NCI-H2081 treated with DMSO at 0.1 percent for 48 hours (cell line): ENCODE measurements at places on chromosomes 3 and 15.
A peak's percentile ranks its signal among the peaks of the same experiment; 100 is the strongest.

DNA sequence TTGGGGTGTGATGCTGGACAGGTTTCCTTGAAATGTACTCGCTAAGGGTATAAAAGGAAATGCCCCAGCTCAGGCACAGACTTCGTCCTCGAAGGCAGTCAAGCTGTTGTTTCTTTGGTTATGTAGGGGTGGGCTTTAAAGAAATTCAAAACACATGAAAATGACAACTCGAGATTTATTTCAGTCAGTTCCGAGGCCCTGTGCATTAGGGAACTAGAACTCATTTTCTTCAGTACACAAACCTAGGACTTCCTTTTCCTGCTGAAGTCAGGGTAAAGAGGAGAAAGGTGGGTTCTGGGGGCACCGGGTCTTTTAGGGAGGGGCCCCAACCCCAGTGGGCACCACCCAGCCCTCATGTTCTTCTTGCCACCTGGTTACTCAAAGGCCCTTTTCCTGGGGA is 7.7 kb downstream of the CCR9 start:
- no peak for DNase-seq

DNA sequence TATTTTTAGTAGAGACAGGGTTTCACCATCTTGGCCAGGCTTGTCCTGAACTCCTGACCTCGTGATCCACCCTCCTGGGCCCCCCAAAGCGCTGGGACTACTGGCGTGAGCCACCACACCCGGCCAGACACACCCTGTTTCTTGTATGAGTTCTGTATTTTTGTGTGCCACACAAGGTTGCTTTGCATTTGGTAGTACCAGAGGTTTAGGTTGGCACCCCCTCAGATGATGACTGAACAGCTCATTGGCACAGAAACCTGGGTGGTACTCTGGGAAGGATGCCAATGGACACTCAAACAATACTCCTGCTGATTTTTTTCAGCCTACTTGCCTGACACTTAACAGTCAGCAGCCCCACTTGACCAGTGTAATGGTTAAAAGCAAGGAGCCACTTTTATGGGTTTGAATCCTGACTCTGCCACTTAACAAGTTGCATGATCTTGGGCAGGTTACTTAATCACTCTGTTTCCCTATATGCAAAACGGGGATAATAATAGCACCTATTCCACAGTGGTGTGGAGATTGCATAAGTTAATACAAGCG is 39.2 kb upstream of the BCL2A1 start:
- no peak for DNase-seq

DNA sequence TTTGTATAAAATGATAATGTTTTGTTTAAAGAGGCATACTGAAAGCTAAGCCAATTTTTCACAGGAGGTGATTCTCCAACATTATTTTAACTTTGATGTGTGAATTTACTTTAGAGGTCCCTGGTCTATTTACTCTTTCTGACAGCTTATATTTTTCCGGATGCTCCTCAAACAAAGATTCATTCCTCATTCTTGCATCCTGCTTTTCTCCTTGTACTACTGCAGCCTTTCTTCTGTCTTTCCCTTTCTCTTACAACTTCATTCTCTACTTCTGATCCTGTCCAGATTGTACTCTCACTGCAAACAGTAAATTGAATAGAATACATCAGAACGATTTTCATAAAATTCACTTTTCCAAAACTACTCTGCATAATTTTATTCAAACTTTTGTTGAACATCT is 5.1 kb downstream of the NPTN start:
- no peak for DNase-seq

GRCh38 chr3:133443649-133444422 is 44.0 kb downstream of the BFSP2 start:
- DNase-seq, result peak; percentile 93

DNA sequence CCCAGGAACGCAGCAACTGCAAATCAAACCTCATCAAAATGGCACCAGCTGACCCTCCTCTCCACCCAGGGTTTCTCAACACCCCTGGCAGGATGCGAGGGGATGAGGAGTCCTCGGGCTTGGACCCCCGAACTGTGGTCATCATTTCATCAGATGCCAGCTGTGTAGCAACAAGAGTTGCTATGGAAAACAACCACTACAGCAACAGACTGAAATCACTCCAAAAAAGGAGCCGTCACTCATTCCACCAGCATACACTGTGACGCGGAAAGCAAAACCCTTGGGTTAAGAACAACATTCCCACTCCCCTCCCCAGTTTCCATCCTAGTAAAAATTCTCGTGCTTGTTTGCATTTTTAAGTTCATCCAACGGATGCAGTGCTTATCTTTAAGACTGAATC is 40.1 kb downstream of the VGLL4 start:
- no peak for DNase-seq

GRCh38 chr3:57281715-57282114 is 10.8 kb downstream of the ASB14 start:
- no peak for DNase-seq

GRCh38 chr3:48240000-48240963 is 622 bp upstream of the ZNF589 start:
- DNase-seq, result no peak

GRCh38 chr3:54073386-54073785 is 49.0 kb upstream of the CACNA2D3 start:
- DNase-seq, result no peak

DNA sequence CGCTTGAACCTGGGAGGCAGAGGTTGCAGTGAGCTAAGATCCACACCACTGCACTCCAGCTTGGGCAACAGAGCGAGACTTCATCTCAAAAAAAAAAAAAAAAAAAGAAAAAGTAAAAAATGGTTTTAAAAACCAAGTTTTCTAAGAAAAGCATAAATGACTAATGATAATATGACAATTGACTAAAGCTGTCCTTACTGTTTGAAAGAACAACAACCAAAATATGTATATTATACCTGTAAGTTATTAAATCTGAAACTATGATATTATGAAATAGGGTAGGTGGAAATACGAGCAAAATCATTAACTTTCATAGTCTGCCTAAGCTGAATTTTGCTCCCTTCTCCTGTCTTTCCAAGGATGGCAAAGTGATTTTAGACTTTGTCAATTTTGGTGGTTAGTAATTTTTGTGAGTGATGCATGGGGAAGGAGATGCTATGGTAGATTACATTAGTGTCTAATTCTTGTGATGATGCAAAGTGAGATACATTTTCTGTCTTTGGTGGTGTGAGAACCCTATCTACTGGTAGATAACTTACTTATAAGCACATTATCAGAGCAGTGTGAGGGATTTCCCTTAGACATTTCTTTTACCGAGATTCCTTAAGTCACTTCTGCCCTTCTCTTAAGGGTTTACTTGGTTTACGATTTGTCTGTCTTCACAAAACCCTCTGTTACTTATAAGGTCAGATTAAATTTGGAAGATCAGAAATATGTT is 10.6 kb upstream of the CHD2 start:
- no peak for DNase-seq

- DNase-seq, result no peak
Measured at GRCh38 chr15:57675481-57676181, 30.9 kb upstream of the POLR2M start.

GRCh38 chr3:13282358-13282985 is 137.7 kb downstream of the NUP210 start:
- no peak for DNase-seq

DNA sequence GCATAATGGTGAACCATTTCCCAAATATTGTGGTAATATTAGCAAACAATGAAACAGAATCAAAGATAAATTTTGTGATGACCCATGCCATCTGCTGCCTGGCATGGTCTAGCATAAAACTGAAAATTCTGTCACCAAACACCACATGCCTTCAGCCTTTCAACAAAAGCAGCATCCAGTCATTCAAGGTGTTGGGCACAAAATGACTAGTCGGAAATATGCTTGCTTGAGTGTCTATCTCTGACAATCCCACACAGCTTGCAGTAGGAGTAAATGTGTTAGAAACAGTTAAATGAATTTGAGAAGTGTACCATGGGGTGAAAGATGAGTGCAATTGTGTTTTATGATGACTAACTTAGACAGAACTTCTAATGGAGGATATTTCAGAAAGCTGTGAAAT is 61.7 kb upstream of the CDIN1 start:
- DNase-seq, result no peak

- DNase-seq, result no peak
Measured at GRCh38 chr3:65448120-65448519, 590.6 kb downstream of the MAGI1 start.

GRCh38 chr3:76965122-76965725 is 74.7 kb upstream of the ROBO2 start:
- DNase-seq, result no peak

DNA sequence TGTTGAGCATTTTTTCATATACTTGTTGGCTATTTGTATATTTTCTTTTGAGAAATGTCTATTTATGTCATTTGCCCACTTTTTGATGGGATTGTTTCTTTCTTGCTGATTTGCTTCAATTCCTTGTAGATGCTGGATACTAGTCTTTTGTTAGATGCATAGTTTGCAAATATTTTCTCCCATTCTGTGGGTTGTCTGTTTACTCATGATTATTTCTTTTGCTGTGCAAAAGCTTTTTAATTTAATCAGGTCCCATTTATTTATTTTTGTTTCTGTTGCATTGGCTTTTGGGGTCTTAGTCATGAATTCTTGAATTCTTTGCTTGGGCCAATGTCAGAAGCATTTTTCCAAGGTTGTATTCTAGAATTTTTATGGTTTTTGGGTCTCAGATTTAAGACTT is 251.7 kb downstream of the WNT5A start:
- DNase-seq, result no peak

DNA sequence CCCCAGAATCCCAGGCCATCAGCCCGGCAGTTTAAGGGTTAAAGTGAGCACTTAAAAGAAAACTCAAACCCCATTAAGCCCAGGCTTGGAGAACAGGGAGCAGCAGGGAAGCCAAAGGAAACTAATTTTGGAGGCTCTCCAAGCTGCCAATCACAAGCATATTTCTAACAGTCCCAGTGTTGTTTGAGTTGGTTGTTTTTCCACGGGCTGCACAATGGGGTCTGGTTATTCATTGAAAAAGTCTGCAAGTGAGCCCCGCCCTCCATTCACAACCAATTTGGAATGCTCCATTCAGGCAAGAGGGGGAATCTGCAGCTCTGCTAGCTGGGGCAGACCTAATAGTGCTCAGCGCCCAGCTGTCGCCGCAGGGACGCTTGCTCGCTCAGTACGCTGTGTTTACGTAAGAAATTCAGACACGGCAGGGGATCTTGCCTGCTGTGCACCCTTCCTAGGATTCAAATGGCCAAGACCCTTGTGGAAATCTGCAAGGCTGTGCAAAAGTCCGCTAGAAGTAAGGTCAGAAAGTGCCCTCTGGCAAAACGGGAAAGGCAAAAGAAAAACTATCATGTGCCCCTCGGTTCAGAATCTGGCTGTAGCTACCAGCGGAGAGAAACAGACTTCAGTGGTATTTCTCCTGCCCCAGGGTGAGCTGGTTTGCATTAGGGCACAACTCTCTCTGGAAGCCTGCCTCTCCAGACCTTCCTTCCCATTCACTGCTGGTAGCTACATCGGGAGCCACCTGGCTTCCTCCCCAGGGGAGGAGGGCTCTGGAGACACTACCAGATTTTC is 11.0 kb downstream of the ETV5 start:
- DNase-seq, result peak; percentile 14

DNA sequence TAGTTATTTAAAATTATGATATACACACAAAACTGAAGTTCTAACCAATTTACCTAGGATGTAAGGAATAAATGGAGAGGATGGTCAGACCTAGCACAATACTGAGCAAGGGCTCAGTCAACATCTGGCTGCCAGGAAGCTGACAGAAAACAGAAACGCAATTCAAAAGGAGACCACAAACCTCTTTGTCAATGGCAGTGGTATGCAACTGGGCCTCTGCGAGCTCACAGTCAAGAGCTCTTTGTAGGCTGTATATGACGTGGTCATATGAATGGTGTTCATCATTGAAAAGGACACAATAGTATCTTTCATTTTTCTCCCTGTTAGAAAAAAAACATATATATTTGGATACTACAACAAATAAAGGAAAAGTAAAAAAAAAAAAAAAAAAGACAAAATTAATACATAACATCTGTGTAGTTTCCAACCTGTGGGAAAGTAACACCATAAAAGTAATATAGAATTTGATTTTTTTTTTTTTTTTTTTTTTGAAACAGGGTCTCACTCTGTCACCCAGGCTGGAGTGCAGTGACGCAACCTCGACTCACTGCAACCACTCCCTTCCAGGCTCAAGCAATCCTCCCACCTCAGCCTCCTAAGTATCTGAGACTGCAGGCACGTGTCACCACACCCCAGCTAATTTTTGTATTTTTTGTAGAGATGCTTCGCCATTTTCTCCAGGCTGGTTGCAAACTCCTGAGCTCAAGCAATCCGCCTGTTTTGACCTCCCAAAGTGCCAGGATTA is 37.9 kb downstream of the UBR1 start:
- no peak for DNase-seq

- DNase-seq, result no peak
Measured at GRCh38 chr3:123423806-123424205, 25.1 kb downstream of the ADCY5 start.

DNA sequence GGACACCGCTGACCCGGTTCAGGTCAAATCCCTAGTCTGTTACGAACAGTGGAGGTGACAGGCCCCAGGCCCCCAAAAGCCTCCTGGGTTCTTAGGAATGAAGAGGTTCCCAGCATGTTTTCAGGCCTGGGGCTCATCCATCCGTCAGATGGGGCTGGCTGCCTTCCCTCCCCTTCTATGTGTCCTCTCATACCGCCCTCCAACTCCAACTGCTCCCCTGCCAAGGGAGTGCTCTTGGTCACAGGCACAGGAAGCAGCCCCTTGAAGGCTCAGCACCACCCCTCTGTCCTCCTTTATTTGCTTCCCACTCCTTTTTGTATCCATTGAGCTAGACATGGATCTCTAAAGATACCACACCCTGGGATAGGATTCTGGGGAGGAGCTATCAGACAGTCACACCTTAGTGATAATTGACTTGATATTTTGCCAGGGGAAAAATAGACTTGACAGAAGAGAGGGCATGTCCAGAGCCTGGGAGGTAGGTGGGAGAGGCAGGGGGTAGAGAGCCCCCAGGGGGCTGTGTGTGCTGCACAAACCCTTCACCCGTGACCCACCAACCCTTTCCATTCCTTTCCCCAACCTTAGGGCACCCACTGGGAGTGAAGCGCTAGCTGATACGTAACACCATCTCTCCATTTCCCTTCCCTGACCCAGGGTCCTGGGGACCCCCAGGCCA is 10.7 kb upstream of the CSPG4 start:
- DNase-seq, result no peak

GRCh38 chr3:94967196-94967595 is 904.3 kb downstream of the NSUN3 start:
- DNase-seq, result no peak

GRCh38 chr3:42569593-42570142 is 12.1 kb downstream of the SEC22C start:
- no peak for DNase-seq

GRCh38 chr3:45608885-45609284 is 14.3 kb downstream of the LIMD1 start:
- no peak for DNase-seq

DNA sequence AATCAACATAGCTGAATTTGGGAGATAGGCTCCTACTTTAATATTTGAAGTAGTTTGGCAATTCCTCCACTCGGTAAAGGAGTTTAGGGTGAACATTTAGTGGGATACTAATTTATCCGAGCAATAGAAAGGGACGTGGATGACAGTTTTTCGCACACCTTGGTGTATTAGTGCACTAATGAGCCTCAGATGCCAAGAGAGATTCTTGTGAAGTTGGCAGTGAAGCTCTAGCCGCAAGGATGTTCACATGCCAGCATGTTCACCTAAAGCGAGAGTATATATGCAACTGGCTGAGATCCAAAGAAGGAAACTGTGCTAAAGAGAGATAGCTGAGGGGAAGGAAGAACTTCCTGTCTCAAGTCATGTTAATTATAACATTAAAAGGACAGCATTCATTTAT is 58.5 kb downstream of the TGFBR2 start:
- DNase-seq, result no peak

- no peak for DNase-seq
Measured at GRCh38 chr3:10867384-10867783, 51.4 kb downstream of the SLC6A11 start.

GRCh38 chr3:171996178-171996817 is 43.1 kb upstream of the FNDC3B start:
- no peak for DNase-seq
